Activated CD4-positive, CD25-positive, alpha-beta regulatory T cell (primary cell): ENCODE measurements at places on chromosomes 13 and 19.

DNA sequence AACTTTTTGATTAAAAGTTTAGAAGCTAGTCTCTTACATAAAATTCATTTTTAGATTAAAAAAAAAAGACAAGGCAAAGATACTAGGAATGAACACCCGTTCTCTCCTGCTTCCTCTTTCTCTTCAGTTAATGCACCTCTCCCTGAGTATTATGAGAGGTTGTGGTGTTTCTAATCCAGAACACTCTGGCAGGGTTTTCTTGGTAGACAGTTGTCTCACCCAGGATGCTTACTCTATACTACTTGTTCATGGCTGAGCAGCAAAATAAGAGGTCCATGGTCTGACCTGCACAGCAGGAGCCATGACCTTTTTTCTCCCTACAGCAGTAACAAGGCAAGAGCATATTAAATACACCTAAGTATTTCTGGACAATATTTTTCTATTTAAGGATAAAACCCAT, 62.0 kb downstream of the MICU2 start:
- no peak for DNase-seq

DNA sequence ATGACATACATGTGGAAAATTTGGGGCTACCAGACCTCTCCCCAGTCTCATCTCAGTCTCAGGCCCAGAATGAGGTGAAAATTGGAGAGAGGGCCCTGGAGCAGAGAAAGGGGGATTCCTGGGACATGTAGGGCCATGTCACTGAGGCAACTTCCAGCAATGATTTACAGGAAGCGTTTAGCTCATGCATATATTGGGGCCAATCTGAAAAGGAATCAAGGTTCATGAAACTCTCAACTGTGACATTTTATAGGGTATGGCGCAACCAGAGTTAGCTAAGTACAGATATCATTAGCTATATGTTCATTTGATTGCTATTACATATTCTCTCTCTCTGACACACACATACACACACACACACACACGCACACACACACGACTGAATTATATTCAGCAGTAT, 86.3 kb downstream of the RNASEH2B start:
- no peak for DNase-seq

GRCh38 chr13:101626925-101627555, 174.6 kb downstream of the ITGBL1 start:
- DNase-seq: no peak

GRCh38 chr19:54533476-54533875, 30.8 kb downstream of the LAIR2 start:
- no peak for DNase-seq

DNA sequence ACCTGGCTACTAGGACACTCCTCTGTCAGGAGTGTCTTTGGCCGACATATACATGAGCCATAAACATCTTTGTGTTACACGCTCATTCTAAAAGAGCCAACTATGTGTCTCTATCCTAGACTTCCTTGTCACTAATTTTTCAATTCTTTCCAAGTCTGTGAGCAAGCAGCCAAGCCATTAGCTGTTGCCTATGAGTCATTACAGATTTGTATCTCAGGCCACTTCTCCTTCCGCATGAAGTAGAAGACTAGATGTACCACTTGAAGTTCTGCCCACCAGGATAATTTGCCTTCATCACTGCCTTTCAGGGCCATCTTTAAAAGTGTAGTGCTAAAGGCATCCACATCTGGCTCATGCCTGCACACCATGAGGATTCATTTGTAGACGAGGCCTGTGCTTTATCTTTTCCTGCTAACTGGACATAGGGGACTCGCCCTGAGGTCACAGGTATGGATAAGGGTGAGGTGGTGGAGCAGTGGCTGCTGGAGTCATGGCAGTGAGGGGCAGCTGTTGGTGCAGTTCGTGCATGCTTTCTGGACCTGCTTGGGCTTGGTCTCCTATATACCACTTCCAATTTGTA, 126.1 kb upstream of the KL start:
- DNase-seq: no peak

DNA sequence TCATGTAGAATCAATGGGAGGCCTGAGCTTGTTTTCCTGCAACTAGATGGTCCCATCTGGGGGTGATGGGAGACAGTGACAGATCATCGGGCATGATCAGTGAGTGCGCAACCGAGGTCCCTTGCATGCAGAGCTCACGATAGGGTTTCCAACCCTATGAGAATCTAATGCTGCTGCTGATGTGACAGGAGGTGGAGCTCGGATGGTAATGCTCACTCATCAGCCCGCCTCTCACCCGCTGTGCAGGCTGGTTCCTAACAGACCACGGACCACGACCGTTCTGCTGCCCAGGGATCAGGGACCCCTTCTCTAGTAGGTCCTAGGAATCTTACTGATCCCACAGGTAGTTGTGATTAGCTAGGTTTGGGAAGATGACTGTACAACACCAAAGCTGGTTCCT, 23.5 kb upstream of the GARRE1 start:
- DNase-seq: no peak

- no peak for DNase-seq
These were observed 276.3 kb downstream of the DACH1 start for GRCh38 chr13:71590654-71591148.

GRCh38 chr13:50060718-50061117, 45.5 kb downstream of the KCNRG start:
- no peak for DNase-seq

- DNase-seq: no peak
These were observed 171.8 kb downstream of the GPC6 start for GRCh38 chr13:93398167-93399035.

DNA sequence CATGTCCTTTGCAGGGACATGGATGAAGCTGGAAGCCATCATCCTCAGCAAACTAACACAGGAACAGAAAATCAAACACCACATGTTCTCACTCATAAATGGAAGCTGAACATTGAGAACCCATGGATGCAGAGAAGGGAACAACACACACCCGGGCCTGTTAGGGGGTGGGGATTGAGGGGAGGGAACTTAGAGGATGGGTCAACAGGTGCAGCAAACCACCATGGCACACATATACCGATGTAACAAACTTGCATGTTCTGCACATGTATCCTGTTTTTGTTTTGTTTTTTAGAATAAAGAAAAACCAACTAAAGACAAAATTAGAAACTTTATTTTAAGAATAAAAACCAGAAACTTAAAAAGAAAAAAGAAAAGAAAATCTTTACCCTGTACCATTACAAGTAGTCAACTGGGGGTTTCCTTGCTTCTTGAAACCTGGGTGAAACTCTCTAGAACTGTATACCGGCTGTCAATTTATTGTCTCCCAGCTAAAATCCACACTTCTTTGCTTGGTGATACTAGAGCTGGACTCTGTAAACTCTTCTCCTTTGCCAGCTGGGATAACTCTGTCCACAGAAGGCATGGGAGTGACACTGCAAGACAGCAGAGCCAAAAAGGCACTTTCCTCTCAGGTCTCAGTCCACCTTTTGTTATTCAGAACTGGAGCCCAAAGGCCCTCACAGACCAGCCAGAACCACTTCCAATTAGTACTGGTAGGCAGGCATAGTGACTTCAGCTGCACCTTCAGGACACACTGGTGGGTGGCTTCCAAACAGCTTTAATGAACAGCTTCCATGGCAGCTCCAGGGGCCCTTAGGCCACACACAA, 9.0 kb downstream of the MICU2 start:
- DNase-seq: no peak

- DNase-seq: no peak
These were observed 684.1 kb downstream of the DIAPH3 start for GRCh38 chr13:59479629-59480028.
